Fibroblast of skin of abdomen (primary cell): ENCODE measurements at places on chromosomes 3 and 15.

GRCh38 chr3:168709073-168709472 lies 613.3 kb upstream of the GOLIM4 start:
- DNase-seq, result no peak

GRCh38 chr3:100316641-100317069 lies 17.9 kb upstream of the NIT2 start:
- DNase-seq, result peak; percentile 58

DNA sequence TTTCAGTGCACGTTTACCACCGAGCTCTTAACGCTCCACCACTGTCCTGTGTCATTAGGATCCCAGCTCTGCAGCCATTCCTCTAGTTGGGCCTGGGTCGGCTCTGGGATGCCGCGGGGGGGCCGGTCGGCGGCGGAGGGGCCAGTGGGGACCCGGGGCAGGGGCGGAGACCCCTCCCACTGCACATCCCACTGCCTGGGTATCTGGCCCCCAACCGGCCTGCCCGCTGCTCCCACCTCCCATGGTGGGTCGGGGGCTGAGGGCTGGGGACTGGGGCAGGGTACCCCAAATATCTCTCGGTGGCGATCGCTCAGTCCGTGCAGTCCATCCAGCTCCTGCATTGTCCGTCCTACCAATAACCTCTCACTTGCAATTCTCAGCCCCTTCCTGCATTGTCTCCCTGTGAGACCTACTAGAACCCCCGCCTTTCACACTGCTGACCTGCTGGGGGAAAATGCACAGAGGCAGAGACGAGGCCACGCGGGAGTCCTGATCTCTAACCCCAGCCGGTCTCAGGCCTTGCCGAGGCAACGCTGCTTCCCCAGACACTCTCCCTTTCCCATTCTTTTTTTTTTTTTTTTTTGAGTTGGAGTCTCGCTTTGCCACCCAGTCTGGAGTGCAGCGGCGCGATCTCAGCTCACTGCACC lies 24.0 kb upstream of the MUC20 start:
- DNase-seq, result no peak

DNA sequence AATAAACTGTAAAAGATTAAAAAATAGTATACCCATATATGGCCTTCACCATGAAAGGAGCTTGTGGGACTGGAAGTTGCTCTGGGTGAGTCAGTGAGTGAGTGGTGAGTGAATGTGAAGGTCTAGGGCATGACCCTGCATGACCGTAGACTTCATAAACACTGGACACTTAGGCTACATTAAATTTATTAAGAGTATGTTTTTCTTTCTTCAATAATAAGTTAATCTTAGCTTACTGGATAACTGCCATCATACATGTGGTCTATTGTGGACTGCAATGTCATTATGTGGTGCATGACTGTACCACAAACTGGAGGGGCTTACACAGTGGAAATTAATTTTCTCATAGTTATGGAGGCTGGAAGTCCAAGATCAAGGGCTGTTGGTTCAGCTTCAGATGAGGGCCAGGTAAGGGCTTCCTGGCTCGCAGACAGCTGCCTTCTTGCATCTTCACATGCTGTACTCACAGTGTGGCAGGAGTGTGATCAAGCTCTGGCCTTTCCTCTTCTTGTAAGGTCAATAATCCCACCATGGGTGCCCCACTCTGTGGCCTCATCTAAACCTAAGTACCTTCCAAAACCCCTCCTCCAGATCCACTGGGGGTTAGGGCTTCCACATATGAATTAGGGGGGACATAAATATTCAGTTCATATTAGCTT lies 40.8 kb upstream of the PRR23E start:
- DNase-seq, result peak; percentile 16

GRCh38 chr15:89335298-89336041 lies 846 bp upstream of the POLG start:
- DNase-seq, result no peak
